ENCODE measurements at places on chromosomes 1 and 21.

- DNase-seq = no peak
Observed at GRCh38 chr1:10765304-10765703, 31.1 kb downstream of the CASZ1 start.

DNA sequence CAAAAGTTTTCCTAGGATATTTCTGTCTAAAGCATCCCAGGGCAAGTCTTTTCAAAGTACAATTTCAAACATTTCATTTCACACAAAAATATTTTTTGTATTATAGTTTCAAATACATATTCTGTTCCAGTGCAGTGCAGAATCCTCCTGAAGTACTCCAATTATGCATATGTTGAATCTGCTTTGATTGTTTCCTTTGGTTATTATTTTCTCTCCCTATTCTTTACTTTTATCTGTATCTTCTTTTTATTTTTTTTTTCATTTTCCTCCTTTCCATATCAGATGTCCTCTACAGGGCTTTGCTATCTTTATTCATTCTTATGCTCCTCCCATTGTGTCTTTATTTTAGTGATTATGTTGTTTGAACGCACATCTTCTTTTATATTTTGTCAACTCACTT is 274.8 kb downstream of the DPYD start:
- DNase-seq = no peak

- no peak for DNase-seq
Observed at GRCh38 chr21:35171385-35171784, 122.3 kb upstream of the RUNX1 start.

GRCh38 chr21:36945496-36946138 is 20.9 kb downstream of the HLCS start:
- no peak for DNase-seq

DNA sequence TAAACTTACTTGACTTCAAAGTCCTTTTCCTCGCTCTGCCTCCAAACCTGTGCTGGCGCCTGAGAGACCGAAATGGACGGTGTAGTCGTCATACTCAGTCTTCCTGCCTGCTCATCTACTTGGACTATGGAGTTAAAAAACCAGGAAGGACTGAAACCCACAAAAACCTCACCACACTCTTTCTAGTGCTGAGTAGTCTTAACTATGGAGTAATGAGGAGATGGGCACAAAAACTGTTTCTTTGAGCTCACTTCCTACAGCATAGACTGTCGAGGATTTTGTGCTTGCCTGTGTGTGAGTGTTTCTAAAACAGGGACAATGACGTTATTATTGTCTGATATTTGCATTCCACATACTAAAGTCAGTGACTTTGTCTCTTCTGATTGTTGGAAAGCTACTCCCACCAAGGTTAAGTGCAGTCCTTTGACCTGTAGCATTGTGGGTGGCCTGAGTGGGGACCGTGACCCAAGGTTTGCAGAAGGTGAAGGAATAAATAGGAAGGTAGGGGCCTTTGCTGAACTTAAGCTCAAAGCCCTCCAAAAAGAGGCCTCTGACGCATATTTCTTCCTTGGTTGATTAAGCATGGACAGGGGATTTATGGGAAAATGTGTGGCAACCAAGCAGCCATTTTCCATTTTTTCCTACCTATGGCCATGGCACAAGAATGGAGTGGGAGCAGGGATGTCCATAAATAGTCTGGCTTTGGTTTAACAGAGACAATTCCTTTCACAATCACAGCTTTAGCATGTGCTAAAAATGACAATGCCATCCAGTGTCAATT is 109.6 kb downstream of the ZBTB18 start:
- no peak for DNase-seq

- no peak for DNase-seq
Observed at GRCh38 chr1:83796409-83796808, 202.5 kb downstream of the TTLL7 start.

DNA sequence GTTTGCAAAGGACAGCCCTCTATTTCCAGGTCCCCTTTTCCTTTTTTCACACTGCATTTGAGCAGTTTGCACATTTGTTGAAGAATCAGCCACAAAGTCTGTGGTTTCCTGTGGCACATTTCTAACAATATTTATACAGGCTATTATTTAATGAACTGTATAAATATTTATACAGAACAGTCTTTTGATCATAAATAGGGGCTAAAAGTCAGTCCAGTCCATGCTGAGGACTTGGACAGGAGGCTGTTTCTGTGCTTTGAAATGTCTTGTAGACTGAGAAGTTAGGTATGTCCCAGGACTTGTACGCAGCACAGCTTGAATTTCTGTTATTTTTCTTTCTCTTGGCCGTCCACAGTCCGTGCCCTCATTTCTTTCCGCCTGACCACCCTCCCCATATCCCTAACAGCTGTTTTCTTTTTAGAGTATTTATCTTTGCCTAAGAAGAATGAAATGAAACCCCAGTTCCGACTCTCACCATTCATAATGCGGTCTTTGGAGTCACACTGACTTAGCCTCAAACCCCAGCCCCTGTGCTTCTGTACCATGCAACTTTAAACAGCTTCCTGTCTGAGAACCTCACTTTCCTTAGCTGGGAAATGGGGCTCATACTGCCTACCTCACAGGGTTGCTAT is 19.7 kb downstream of the FGGY start:
- DNase-seq = peak; percentile 16

- DNase-seq = no peak
Observed at GRCh38 chr1:41529621-41530395, 45.3 kb upstream of the EDN2 start.

DNA sequence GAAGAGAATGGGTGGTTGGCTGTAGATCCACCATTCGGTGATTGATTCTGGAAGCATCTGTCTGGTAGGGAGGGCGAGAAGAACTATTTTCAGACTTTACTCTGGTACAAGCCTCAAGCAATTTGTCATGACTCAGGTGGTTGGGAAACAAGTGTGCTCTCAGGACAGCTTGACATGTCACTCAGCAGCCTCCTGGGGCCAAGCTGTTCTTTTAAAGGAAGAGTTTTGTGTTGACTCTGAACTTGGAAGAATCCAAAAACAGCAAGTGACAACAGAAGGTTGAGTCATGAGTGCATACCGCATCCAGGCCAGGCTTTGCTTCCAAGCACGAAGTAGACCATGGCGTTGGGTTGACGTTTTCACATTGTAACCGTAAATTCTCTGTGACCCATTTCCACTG is 65.9 kb downstream of the CLIC6 start:
- no peak for DNase-seq

GRCh38 chr1:53860967-53861411 is 22.9 kb upstream of the NDC1 start:
- DNase-seq = peak; percentile 64

GRCh38 chr1:232292239-232292638 is 337.7 kb downstream of the SIPA1L2 start:
- DNase-seq = no peak

DNA sequence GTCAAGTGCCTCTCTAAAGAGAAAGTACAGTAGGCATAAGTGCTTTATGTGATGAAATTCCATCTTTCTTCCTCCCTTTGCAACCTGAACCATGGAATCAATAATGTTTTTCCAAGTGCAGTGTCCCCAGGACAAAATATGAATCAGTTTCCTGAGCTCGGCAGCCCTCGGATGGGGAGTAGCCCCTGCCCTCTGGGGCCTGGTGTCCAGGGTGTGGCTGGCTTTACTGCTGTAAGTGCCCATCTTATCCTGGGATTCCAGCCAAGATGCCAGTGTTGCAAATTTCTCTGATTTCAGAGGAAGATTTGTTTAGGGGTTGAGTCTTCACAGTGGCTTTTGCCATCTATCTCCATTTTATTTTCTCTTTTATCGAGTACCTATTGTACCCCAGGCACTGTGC is 40.5 kb upstream of the SRP9 start:
- no peak for DNase-seq

GRCh38 chr1:245621589-245621988 is 466.8 kb downstream of the KIF26B start:
- no peak for DNase-seq

DNA sequence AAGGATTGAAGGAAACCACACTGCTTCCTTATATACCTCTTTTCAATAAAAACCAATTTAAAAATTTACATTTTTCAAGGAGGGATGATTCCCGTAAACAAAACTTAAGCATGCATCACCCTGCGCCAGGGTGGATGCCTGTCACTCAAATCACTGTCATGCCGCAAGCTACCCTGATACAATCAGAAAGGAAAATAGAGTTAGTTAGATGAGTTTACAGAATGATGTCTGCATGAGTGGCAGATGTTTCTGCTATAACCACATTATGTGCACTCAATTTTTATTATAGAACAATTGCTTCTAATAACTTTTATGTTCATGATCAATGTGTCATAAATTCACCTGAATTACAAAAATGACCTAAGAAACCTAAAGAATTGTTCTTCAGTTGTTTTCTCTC is 123.4 kb upstream of the ADGRL4 start:
- no peak for DNase-seq

GRCh38 chr1:36231191-36231590 is 6.9 kb downstream of the THRAP3 start:
- DNase-seq = no peak

- DNase-seq = peak; percentile 68
Observed at GRCh38 chr1:168603501-168604110, 27.2 kb downstream of the XCL1 start.

Data from CD4-positive, alpha-beta T cell treated with Interleukin-4 for 1 hour (primary cell).